ENCODE measurements at places on chromosomes 2 and 18.

DNA sequence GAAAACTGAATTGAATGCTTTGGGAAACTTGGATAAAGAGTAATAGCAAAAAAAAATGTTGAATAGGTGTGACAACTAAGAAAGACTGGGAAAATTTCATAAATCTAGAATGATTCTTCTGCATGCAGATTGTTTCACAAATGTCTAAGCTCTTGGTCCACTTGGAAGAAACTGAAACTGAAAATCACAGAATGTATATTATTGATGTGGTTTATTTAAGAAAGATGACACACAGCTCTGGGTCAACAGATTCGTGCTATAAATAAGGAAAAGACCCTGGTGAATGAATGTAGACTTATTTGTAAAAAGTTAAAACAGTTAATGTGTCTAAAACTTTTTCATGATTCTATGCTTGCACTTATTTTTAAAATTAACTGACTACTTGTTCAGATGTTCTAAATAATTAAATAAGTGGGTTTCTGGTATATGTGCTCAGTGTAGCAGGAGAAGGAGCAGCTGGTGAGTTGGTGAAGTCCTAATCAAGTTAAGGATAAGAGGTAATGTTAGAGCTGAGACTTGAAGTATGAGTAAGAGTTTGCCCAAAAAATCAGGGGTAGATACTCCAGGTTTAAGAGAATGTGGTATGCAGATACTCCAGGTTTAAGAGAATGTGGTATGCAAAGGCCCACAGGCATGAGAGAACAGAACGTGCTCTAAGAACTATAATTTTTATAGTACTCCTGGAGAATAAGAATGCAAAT is 24.5 kb downstream of the UGP2 start:
- DNase-seq: peak; percentile 25

DNA sequence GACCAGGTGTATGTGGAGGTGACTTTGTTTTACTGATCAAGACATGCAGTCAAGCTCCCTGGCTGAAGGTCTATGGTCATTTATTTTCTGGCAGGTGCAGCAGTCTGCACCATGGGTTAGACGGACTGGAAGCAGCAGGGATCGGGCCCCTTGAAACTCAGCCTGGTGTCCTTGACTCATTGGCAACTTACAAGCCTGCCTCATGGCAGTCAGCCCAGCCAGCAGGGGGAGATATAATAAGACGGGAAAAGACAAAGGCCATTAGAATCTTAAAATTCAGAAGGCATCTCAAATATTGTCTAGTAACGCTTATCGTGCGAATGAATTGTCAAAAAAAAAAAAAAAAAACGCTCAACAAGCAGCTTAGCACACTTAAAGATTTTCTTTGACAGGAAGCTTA is 308.2 kb downstream of the EN1 start:
- DNase-seq: no peak

- peak; percentile 1 for DNase-seq
These were observed 31.9 kb downstream of the NRP2 start for GRCh38 chr2:205714058-205714776.

GRCh38 chr2:160726046-160726445 is 232.4 kb upstream of the RBMS1 start:
- DNase-seq: no peak

- no peak for DNase-seq
These were observed 865.2 kb upstream of the DDX18 start for GRCh38 chr2:116949249-116949648.

- no peak for DNase-seq
These were observed 18.6 kb downstream of the CAPN10 start for GRCh38 chr2:240604939-240605716.

DNA sequence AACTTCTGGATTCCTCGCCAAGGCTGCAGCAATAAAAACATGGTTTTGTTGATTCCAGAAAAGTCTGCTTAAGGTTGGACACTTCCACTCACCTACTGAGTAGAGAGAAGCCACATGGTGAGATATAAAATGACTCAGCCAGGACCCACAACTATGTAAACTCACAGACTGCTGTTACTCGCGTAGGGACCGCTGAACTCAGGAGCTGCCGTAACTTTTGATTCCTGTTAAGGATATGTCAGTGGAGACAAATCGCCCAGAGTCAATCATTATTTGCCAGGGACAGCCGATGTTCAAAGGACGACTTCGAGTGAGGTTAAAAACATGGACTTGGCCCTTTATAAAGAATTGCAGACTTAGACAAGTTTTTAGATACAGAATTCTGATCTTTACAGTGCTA is 25.6 kb downstream of the CYB5A start:
- DNase-seq: no peak

DNA sequence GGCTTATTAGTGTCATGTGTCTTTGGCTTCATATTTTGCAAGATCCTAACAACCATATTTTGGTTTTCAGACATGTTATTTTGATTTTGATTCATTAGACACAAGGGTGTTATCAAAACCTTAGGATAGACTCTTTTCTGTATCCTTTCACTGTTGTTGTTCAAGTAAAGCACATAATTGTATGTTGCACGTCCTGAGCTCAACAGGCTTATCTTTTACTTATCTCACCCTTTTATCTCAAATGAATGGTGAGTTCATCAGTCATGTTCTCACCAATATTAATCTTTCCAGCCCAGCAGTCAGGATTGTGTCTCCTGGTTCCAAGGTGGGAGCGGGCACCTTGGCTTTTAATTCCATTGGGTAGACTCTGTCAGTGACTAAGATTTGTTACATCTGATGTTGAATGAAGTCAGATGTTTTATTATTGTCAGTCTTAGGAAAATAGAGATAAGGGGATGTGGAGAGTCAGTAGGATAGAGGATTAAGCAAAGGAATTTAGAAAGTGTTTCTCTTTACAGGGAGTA is 11.9 kb downstream of the GPN1 start:
- DNase-seq: no peak

DNA sequence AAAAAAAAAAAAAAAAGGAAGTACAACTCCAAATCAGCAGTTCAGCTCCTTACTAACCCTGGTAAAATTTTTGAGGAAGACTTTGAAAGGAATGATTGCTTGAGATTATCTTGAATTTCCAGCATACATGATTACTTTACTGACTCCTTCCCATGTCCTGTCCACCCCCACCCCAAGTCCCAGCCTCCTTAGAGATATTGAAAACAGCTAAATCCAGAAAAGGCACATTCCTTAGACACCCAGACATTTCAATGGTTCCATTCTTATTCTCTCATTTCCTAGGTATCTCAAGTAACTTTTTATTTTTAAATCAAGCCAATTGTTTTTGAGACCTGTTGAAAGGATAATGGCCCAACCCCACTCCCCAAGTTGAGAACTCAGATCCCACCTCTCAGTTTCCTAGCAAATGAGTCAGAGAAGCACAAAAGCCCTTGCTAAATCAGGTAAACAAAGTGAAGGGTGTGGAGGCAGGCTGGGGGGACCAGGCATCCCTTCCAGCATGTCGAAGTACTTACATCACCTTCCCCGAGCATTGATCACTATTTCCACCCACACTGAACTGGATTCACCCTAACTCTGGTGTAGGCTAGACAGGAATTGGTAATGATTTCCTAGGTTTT is 95.4 kb upstream of the FZD7 start:
- no peak for DNase-seq

DNA sequence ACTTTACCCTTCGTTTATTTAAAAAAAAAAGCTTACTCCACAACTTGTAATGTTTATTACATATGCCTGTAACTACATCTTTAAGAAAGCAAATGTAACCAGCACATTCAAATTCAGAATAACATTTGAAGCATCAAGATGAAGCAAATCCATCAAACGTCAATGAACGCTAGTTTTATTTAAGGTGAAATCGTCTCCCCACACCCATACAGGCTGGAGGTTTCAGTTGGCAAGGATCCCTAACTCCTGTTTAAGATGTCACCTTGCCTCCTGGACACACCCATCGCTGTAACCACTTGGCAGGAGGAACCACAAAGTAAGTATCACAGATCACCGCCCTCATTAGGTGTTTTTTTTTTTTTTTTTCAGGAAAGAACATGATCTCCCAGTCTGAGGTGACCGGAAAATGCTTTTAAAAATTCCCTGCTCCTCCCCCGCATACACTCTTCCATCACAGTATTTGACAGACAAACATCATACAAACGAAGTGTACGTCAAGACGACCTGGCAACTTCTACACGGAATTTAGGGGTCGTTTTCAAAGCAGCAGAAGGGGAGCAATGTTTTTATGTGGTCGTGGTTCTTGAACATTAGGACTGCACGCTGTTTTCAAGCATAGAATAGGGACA is 19.7 kb upstream of the STPG4 start:
- DNase-seq: peak; percentile 57

DNA sequence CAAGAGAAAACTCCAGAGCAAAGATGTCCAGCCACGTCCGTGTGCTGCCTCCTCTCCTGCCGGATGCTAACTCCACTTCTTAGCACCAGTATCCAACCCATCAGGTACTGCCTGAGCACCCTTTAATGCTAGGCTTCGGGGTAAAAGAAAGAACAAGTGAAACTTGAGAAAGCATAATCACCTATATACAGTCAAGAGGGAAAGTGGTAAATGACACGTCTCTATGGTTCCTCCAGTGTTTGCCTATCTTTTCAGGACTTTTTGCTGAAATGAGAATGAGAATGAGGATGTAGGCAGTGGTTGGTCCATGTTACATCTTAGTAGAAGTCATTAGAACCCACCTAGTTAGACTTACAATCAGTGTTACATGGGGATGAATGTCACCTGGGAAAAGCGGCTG is 47.9 kb downstream of the EPHA4 start:
- DNase-seq: no peak

- DNase-seq: no peak
These were observed 445.8 kb upstream of the RGPD4 start for GRCh38 chr2:107380912-107381311.

GRCh38 chr2:120625865-120626560 is 109.7 kb upstream of the GLI2 start:
- no peak for DNase-seq

- DNase-seq: no peak
These were observed 48.6 kb upstream of the RAPH1 start for GRCh38 chr2:203583701-203584100.

- DNase-seq: no peak
These were observed 1518.2 kb upstream of the TMEFF2 start for GRCh38 chr2:193712912-193713311.

DNA sequence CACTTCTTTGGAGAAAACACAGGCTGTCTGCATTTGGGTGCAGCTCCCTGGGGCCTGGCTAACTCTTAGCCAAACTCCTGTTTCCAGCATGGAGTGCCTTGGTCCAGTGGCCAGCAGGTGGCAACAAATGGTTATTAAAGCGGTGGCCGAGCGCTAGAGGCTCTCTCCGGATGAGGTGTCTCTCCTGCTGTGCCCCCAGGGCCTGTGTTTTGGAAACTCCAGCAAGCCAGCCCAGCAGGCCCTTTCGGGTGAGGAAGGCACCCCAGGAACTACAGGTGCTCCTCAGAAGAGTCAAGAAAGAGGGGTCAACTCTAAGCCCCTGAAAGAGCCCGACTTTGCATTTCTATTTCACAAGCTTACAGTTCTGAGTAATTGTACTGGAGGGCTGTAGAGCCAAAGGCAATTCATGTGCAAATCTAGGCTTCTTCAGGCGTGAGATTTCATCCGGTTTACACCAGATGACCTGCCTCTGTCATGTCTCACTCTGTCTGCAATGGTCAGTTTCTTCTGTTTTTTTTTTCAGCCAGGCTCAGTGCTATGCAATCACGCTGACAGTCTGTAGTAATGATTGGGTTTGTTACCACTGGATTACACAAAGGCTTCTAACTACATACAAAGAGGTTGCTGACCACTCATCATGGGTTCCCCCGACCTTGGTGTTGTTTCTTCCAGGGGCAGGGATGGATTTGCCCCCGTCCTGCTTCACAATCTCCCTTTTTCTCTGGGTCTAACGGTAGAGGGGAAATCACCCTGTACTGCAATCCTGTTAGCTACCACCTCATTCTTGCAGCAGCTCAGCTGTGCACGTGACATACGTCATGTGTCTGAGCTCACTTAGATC is 7.6 kb upstream of the CHRNA1 start:
- DNase-seq: peak; percentile 36

DNA sequence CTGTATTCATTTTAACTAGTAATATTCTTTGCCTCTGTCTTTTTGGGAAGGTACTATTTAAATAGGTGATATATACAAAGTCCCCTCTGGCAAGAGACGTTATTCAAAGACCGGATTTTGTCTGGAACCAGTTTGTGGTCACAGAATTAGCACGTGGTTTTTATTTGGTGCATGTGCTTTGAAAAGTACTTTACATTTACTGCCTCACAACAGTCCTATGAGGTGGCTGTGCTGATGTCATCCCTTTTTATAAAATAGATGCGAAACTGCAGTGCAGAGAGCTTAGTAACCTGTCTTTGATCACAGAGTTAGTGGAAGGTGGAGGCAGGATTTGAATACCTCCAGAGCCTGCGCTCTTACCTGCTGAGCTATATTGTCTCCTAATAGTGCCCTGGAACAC is 4.0 kb downstream of the LPIN1 start:
- peak; percentile 82 for DNase-seq

DNA sequence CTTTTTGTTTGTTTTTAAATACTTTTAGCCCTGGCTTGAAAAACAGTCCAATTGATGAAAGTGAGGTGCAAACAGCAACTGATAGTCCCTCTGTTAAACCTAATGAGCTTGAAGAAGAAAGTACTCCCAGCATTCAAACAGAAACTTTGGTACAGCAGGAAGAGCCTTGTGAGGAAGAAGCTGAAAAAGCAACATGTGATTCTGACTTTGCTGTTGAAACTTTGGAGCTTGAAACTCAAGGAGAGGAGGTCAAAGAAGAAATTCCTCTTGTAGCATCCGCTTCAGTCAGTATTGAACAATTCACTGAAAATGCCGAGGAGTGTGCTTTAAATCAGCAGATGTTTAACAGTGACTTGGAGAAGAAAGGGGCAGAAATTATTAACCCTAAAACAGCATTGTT is 30.6 kb upstream of the DYSF start:
- DNase-seq: no peak

GRCh38 chr18:33854827-33855139 is 276.8 kb downstream of the ASXL3 start:
- DNase-seq: no peak

GRCh38 chr2:20203072-20203471 is 21.9 kb downstream of the SDC1 start:
- DNase-seq: no peak

DNA sequence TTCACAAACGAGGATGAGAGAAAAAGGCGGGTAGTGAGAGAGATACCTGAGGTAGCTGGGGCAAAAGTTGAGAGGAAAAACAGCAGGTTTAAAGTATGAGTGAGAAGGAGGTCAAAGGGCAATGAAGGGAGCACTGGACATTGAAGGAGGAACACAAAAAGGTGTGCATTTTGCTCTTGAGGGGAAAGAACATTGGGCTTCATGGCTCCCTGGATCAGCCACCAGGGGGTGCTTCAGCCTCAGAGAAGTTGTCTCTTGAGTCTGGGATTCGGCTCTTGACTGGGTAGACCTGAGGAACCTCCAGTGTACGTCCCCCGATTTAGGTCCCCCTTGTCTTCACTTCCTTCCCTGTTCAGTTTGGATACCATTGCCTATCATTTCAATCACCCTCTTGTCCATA is 128.5 kb downstream of the RAPGEF4 start:
- DNase-seq: peak; percentile 9

DNA sequence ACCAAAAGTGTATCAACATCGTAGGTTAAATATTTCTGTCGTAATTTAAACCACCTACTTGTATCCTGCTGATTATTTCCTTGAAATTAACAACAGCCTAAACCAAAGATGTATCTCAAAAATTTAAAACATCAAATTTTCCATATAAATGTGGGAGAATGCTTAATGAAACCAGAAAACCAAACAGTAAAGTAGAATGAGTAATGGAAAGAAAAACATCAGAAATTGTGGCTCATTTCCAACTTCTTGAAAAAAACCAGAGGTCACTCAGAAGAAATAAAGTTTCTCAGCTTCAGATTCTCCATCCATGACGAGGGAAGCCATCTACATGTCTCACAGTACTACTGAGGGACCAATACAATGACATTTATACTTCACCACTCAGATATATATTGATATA is 296.5 kb downstream of the NOL4 start:
- DNase-seq: no peak

- no peak for DNase-seq
These were observed 13.9 kb upstream of the MLPH start for GRCh38 chr2:237472909-237473877.

All from CD4-positive, alpha-beta T cell treated with Interleukin-10 for 1 hour (primary cell).